ENCODE measurements at places on chromosomes 2 and 18.

- no peak for DNase-seq
Observed at GRCh38 chr2:151914989-151915628, 86.9 kb upstream of the ARL5A start.

DNA sequence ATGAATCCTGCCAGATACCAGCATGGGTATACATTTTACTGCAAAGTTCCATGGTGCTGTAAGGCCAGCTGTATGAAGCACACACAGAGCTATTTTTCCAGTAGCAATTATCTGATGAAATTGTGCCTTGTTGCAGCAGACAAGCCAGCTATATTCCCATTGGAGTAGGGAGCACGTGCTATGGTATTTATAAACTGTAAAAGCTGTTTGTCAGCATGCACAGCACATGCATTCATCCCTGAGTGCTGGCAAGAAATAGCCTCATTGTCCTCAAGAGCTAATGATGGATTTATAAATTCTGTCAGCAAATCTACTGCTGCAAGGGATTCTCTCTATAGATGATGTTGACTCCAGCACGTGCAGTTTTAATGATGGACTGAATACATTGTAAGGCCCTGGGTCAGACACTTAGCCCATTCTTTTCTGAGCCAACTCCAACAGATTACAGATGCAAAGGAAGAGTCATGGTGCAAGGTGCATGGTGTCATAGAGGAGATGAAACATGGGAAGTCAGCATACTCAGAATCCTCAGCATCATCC lies 61.7 kb downstream of the KCNS3 start:
- no peak for DNase-seq

- no peak for DNase-seq
Observed at GRCh38 chr2:216006164-216006663, 7.1 kb downstream of the MREG start.

GRCh38 chr2:137183206-137183898 lies 418.0 kb downstream of the THSD7B start:
- DNase-seq, result no peak

GRCh38 chr2:64420677-64421076 lies 33.3 kb upstream of the LGALSL start:
- no peak for DNase-seq

DNA sequence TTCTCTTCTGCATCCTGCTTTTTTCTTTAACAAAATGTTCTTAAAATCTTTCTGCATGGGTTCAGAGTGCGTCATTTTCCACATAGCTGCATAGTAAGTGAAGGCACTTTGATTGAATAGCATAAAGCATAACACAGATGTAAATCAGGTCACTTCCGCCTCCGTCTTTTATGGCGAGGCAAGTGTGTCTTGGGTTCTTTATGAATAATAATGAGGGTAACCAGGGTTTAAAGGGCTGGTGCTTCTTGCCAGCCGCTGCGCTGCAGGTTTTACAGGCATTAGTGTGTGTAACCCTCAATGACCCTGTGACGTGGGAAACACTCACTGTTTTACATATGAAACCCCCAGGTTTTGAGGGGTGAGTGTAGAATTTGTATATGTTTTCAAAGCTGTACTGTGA lies 164.2 kb downstream of the MYT1L start:
- DNase-seq, result no peak

GRCh38 chr2:11635141-11635540 lies 34.9 kb downstream of the NTSR2 start:
- no peak for DNase-seq

GRCh38 chr18:50579061-50579774 lies 19.3 kb downstream of the MAPK4 start:
- DNase-seq, result no peak

DNA sequence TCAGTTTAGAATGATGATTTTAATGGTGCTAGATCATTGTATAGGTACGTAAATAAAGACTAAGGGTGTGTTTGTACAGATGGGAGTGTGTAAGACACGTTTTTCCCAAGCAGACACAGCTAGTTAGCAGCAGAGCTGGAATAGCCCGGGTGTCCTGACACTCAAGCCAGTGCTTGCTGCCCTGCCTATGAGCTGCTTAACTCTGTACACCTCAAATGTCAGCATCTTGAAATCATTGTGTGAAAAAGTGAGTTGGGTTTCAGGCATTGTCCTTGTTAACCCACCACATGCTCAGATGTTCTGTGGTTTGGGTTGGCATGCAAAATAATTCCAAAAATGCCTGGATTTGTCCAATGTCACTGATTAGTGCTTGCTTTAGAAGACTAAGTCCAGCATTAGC lies 13.0 kb upstream of the TET3 start:
- DNase-seq, result peak; percentile 38

- no peak for DNase-seq
Observed at GRCh38 chr2:51324051-51324450, 292.1 kb upstream of the NRXN1 start.

DNA sequence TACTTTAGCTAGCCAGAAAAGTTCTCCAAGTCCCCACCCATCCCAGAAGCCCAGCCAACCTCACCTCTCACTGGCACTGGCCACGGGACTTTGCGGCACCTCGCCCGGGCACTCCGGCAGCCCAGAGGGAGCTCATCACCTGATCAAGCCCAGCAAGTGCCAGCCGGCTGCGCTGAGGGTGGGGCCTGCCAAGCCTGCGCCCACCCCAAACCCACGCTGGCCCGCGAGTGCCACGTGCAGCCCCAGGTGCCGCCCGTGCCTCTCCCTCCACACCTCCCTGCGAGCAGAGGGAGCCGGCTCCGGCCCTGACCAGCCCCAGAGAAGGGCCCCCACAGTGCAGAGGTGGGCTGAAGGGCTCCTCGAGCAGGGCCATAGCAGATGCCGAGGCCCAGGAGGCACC lies 585.0 kb upstream of the HS6ST1 start:
- DNase-seq, result no peak

- no peak for DNase-seq
Observed at GRCh38 chr2:167424803-167425755, 536.8 kb downstream of the XIRP2 start.

- no peak for DNase-seq
Observed at GRCh38 chr2:160842286-160842685, 317.9 kb upstream of the TANK start.

GRCh38 chr18:32902568-32903330 lies 129.9 kb upstream of the KLHL14 start:
- DNase-seq, result no peak

DNA sequence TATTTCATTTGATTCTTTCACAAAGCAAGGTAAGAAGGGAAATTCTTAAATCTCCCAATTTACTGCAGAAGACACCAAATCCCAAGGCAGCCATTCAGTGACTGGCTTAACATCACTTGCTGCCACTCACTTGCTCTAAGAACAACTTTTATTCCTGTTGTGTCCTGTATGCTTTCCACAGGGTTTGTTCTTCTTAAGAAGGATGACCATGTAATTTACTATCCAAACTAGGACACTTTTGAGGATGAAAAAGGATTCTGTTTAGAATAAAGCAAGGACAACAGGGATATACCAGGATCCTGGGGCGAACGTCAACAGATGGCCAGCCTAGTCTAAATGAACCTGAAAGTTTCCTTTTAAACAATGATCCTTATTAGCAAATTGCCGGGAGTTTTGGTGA lies 34.8 kb downstream of the RIT2 start:
- DNase-seq, result no peak

GRCh38 chr18:7464245-7464966 lies 102.7 kb upstream of the PTPRM start:
- DNase-seq, result no peak

GRCh38 chr2:33441235-33441810 lies 35.1 kb upstream of the RASGRP3 start:
- DNase-seq, result peak; percentile 61

GRCh38 chr2:78963881-78964280 lies 61.6 kb upstream of the REG3G start:
- DNase-seq, result no peak

DNA sequence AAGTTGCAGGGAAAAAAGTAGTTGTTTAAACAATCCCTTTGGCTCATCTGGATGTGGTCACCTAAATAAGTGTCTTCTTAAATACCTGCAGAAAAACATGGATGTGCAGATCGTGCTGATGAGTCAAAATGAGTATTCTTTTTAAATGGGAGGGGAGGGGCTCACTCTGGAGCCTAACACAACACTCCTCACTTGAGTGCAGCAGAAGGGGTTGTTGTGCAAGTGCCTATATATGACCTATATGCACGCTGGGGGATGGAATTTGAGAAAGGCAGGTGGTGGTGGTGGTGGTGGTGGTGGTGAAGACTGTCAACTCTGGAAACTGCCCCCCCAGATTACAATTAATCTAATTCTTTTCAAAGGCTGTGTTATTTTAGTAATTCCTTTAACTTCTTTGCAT lies 77.9 kb upstream of the FAM124B start:
- DNase-seq, result no peak

GRCh38 chr2:183605440-183605839 lies 481.2 kb downstream of the NUP35 start:
- no peak for DNase-seq

GRCh38 chr2:166750624-166751023 lies 137.7 kb upstream of the XIRP2 start:
- DNase-seq, result no peak

GRCh38 chr2:73984203-73984921 lies at the start of gene TET3:
TET3 (plus strand) TSS chr2:73984910; CDS start chr2:73986404, 1,494 bp downstream.
- peak; percentile 12 for DNase-seq

DNA sequence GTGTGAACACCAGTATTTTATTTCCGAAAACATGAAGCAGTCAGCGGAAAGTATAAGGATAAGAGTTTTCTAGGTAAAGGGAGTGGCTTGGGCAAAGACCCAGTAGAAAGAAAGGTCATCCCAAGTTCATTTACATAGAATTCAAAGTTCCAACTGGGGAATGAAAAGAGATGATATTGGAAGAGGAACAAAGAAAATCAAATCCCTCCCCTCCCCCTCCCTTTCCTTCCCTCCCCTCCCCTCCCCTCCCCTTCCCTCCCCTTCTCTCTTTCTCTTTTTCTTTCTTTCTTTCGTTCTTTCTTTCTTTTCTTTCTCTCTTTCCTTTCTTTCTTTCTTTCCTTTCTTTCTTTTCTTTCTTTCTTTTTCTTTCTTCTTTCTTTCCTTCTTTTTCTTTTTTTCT lies 675.7 kb upstream of the NRXN1 start:
- DNase-seq, result no peak

DNA sequence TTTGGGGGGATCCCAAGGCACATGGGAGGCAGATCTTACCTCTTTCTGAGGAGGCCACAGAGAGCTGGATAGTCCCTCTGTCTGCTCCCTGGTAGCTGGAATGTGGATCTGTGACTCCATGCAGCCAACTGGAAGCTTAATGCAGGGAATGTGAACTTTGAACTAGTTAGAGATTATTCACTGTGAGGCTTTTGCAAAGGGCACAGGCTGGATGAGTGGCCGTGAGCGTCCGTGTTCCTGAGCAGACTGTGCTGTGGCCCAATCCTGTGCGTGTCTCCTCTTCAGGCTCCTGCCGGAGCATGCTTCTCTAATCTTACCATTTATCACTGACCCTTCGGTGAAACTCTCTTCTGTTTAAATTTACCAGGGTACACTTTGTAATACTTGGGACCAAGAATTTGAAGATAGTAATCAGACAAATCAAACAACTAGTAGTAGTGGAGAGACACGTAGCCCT lies 187.6 kb downstream of the PTPRM start:
- no peak for DNase-seq

DNA sequence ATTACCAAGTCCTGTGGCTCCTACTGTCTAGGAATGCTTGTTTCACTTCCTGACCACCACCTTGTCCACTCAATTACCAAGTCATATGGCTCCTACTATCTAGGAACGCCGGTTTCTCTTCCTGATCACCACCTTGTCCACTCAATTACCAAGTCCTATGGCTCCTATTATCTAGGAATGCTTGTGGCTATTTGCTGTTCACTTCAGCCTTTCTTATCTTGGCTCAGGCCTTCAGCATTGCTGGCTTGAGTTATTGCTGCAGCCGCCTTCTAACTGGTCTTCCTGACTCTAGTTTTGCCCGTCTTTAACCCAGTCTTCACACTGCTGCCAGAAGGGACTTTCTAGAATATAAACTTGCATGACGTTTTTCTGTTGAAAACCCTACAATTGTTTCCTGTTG lies 82.5 kb upstream of the GAREM1 start:
- DNase-seq, result no peak

GRCh38 chr18:48126240-48126639 lies 195.8 kb upstream of the SMAD2 start:
- no peak for DNase-seq

DNA sequence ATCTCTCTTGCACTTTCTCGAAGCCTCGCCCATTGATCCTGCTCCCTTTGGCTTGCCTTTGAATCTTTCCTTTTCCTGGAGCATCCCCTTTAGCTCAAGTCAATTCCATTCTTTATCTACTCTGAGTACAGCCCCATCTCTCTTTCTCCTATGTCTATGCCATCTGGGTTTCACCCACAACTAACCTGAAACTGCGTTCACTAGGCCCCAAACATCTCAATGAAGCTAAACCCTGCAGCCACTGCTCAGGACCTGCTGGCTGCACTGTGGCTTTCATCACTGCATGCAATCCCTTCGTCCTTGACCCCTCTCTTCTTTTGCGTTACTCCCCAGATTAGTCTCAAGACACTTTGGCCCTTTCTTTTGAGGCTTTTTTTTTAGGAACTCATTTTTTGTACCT lies 81.6 kb upstream of the CYRIA start:
- DNase-seq, result no peak

- DNase-seq, result no peak
Observed at GRCh38 chr2:125852364-125852763, 803.6 kb upstream of the GYPC start.

GRCh38 chr2:233980955-233981561 lies 63.9 kb downstream of the TRPM8 start:
- no peak for DNase-seq

GRCh38 chr2:45688479-45689298 lies 37.2 kb downstream of the PRKCE start:
- no peak for DNase-seq

DNA sequence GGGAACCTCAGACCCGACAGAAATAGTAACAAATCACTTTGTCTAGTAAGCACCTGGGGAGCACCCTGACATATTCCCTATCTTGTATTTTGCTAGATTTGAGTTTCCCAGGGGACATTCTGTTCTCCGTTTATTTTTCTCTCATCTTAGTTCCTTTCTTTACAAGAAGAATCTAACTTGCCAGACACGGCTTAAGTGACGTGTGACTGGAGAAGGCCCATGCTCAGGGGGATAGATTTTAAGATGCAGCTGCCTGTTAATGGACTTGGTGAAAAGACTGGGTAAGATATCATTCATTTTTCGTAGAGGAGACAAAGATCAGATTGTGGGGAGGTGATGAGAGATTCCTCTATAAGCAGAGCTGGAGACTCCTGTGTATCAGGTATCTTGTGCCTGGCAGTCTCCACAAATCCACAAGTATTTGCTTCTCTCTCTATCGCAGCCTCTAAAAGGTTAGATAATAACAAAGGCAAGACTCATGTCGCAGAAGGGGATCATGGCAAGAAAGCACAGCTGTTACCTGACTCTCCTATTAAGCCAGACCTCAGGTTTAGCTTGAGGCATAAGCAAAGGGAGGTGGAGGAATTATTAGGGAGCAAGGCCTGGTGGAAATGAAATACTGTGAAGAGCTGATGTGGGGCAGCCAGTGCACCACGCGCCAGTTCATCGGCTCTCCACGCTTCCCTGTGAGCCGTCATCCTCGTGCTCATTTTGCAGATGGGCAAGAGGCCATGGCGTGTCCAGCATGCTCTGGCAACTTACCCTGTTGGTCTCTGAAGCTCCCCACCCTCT lies 347.2 kb upstream of the TNP1 start:
- no peak for DNase-seq
